ENCODE measurements at places on chromosomes 12 and 14. TPM values are rescaled to one million over a fixed set of nuclear protein-coding genes. Genes with fewer than 3 reads are reported as not detected.

The IL23A gene
- not detected for total RNA-seq

DNA sequence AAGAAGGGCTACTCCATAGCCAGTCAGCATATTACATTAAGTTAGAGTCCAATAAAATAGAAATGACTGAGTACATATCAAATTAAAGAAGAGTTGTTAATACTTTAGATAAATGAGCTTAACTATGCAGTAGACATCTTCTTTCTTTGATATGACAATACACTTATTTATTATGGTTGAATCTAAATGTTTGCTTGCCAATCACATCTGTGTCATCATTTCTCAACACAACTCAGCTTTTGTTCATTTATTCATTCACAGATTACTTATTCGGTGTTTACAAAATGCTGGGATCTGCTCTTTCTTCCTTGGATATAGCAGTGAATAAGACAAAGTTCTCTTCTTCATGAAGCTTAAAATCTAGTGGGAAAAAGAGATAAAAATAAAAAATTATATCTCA lies 614.6 kb upstream of the ATP2B1 start:
- no peak for DNase-seq

- no peak for DNase-seq
Observed at GRCh38 chr12:32034045-32034444, 72.6 kb upstream of the BICD1 start.

GRCh38 chr14:95137164-95137803 lies 20.0 kb downstream of the DICER1 start:
- no peak for DNase-seq

The GSC gene
- total RNA-seq = not detected

The ACACB gene
- total RNA-seq = 90.8 TPM

The GPR137C gene
- total RNA-seq = not detected

DNA sequence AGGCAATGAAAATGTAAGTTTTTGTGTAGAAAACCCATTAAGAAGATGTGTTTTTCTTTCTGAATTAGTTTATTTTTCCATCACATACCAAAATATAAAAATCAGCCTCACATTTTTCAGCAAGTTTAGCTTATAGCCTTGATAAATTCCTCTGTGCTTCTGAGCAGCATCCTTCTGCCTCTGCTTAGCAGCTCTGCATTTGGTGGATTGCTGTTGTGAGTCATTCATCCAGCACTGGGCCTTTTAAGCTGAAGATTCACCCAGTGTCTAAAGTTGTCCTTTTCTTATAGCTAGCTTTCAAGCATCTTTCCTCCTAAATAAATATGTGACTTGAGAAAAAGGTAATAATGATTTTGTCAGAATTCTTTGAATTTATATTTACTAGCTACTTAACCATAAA lies 206.1 kb downstream of the PCNX1 start:
- DNase-seq = no peak

The TPH2 gene
- total RNA-seq = not detected

GRCh38 chr14:62117751-62118105 lies 355.5 kb downstream of the SNAPC1 start:
- no peak for DNase-seq

The B4GALNT3 gene
- 37.0 TPM for total RNA-seq

GRCh38 chr12:103806803-103807202 lies 34.2 kb downstream of the NT5DC3 start:
- DNase-seq = no peak

- peak; percentile 74 for DNase-seq
Observed at GRCh38 chr14:64502887-64503433, 678 bp downstream of the ZBTB25 start.

The NOS1 gene
- total RNA-seq = 10.7 TPM

- no peak for DNase-seq
Observed at GRCh38 chr12:129211862-129212630, 358.8 kb downstream of the GLT1D1 start.

GRCh38 chr14:101017806-101018560 lies 114.5 kb upstream of the RTL1 start:
- DNase-seq = no peak

The RPL10L gene
- not detected for total RNA-seq

DNA sequence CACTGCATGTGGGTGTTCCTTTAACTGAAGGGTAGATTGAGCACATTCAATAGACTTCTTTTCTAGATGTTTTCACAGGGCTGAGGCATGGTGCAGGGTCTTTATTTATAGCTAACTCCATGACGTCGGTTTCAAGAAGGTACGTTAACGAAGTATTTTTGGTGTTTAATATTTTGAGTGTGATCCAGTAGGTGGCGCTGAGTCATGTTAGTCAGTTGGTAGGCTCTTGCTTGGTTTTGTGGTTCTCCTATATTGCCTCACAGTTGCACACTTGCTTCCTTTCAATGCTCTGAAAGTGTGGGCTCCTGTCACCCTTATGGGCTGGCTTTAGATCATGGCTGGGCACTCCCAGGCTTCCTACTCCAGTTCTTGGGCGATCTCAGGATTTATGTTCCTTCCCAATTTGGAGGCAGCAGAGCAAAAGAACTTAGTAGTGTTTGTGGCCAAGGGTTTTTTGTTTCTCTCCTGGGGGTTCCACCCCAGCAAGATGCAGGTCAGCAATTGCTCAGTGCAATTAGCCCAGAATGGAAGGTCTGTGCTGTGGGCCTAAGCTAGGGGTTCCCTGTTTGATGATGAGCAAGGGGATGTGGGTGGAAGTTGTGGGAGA lies 471.6 kb upstream of the FOXG1 start:
- no peak for DNase-seq

DNA sequence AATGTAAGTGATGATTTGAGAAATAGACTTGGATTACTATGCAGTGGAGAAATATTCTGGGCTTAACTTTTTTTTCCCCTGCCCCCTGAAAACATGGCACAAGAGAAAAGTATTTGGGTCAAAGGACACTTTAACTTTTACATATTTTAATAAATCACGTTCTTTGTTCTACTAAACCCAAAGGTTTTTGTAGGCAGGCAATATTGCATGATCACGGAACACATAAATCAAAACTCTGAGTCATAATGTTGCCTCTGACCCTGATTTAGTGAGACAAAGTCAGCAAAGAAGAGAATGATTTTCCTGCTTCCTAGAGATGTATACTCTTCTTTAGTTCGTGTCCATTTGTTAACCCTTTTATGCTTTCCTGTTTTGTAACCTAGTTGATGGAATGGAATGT lies 38.0 kb downstream of the ABCD2 start:
- DNase-seq = no peak

GRCh38 chr14:102387086-102387485 lies 24.3 kb downstream of the TECPR2 start:
- DNase-seq = no peak

DNA sequence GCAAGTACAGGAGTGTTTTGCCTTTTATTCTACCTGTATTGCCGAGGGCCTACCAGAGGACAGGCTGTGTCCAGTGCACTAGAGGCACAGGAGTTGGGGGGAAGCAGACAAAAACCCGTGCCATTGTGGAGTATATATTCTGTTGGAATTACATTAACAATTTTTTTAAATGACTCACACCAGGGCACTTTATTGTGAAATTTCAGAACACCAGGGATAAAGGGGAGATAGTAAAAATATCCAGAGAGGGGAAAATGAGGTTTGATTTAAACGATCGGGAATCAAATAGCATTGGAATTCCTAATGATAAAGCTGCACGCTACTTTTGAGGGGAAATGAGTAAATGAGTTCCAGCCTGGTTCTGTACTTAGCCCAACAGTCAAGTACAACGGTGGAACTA lies 123.2 kb downstream of the PELI2 start:
- DNase-seq = no peak

GRCh38 chr12:116969615-116970585 lies 59.1 kb downstream of the FBXW8 start:
- DNase-seq = no peak

DNA sequence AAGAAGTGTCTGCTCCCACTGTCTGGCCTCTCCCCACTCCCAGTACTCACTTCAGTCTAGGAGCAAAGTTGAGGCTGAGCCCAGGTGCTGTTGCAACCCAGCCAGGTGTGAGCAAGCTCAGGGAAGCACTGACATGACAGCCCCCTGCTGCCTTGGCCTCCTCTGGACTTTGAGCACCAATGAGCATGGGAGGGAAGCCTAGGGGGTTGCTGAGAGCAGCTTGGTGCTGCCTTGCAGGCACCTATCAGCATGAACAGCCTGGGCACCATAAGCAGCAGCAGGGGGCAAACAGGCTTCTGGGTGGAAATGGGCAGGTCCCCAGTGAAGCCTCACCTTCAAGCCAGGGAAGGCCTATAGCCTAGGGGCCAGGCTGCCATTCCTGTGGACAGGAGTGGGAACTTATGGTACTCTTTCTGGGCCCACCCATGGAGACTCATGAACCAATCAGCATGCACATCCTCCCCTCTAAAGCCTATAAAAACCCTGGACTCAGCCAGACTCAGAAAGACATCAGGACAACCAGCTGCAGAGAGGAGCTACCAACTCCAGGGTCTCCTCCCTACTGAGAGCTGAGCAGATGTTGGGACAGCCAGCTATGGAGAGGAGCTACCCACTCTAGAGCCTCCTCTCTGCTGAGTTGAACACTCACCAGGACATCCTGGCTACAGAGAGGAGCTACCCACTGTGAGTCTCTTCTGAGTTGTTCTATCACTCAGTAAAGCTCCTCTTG lies 49.3 kb downstream of the EGLN3 start:
- DNase-seq = no peak

DNA sequence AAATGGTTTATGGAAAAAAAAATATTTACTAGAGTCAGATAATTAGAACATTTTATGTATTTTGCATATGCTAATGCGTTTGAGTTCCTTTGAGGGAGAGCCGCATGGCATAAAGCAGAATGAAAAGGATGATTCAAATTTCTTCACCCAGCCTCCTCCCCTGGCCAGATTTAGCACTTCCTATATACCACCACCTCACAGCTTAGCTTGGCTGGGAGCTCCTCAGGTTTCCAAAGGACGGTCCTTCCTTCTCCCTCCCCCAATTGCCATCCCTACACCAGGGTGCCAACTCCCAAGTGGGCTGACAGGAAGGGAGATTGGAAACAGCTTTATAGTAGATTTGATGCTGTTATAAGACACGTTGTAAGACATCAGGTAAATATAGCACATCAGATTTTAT lies 157.4 kb downstream of the RGS6 start:
- DNase-seq = no peak

DNA sequence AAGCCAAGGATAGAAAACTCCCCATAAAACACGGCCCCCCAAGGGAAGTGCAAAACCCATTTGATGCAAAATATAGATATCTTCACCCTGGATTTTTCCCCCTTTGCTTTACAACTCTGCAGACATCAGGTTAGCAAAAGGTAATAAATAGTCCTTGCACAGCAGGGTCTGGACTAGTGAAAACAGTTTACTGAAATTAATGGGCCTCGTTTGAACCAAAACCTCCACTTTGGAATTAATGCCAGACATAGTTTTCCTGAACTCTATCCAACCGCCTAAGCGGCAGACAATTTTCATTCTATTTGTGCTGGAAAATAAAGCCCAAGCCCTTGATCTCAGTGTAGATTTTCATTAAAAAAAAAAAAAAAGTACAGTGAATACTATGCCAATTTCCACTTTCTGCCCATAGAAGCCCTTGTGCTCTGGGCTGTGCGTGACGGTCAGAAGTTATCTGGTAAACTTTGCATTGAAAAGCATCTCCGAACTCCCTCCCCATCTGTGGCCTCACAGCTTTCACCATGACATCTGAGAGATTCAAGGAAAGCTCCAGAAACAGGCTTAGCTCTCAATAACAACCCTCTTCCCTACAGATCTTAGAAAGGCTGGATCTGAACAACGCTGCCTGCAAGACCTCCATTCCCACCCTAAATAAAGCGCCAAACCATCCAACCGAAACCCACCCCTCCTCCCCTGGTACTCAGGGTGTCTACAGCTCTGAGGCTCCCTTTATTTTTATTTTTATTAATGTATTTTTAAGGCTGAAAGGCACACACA lies 11.0 kb upstream of the IRF2BPL start:
- no peak for DNase-seq
